ENCODE measurements at places on chromosomes 5 and 9. TPM values are rescaled to one million over a fixed set of nuclear protein-coding genes. Genes with fewer than 3 reads are reported as not detected.

The ZNF346 gene
- total RNA-seq, result 8.3 TPM

- DNase-seq, result peak; percentile 51
These were observed 191.5 kb downstream of the ERCC6L2 start for GRCh38 chr9:96067004-96067403.

DNA sequence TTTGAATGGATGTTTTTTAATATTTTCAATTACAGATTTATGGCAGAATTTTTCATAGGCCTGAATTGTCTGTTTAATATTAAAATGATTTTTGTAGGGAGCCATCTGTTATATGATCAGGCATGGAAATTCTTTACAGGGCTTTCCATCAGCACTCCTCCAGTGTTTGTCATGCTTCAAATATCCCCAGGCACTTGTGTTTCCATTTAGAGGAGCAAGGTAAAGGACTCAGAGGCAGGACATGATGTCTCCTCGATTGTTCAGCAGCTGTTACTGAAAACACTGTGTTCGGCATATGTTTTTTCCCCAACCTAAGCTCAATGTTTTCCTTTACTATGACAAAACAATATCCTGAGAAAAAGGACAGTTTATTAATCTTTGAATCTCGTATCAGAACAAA lies 172.3 kb upstream of the RFX3 start:
- no peak for DNase-seq

DNA sequence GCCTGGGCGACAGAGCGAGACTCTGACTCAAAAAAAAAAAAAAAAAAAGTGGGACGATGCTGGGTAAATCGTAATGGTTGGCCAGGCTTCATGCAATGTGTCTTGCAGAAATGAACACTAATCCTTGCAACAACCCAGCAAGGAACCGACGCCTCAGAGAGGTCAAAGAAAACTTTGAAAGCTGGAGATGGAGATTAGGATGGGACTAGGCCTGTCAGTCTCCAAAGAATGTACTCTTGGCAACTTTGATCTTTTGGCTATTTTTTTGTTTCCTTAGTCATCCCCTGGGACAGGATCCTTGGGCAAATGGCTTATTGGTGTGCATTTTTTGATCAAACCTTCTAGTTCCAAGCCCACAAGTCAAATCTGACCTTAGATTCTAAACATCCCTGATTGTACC lies 10.6 kb upstream of the PWWP2A start:
- DNase-seq, result no peak

The GABRA1 gene
- not detected for total RNA-seq

The CER1 gene
- not detected for total RNA-seq

Measured in left ventricle myocardium superior (tissue), 1 donor.